ENCODE measurements at places on chromosomes 4 and X.

DNA sequence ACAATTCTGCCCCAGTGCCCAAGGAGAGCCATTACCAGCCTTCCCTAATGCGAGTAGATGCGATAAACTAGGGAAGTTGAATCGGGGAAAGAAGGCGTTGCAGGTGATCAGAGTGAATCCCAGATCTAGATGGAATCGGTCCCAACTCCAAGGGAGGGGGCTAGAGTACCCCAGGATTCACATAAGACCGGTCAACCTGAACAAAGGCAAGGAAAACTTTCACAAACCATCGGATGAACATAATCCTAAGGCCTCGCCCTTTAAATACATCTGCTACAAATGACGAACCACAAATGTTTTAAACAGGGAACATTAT lies 11.2 kb upstream of the ZCCHC13 start:
- no peak for DNase-seq

DNA sequence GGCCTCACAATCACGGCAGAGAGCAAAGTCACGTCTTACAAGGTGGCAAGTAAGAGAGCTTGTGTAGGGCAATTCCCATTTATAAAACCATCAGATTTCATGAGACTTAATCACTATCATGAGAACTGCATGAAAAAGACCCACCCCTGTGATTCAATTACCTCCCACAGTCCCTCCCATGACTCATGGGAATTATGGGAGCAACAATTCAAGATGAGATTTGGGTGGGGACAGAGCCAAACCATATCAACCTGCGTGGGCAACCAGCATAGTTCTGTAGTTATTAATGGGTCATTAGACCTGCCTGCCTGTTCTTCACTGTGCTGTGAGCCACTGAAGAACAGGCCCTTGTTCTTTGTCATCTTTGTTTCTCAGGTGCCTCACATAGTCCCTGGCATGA lies 593.7 kb upstream of the BOD1L1 start:
- no peak for DNase-seq

- DNase-seq, result no peak
Observed at GRCh38 chrX:118847676-118848075, 24.1 kb downstream of the ZCCHC12 start.

DNA sequence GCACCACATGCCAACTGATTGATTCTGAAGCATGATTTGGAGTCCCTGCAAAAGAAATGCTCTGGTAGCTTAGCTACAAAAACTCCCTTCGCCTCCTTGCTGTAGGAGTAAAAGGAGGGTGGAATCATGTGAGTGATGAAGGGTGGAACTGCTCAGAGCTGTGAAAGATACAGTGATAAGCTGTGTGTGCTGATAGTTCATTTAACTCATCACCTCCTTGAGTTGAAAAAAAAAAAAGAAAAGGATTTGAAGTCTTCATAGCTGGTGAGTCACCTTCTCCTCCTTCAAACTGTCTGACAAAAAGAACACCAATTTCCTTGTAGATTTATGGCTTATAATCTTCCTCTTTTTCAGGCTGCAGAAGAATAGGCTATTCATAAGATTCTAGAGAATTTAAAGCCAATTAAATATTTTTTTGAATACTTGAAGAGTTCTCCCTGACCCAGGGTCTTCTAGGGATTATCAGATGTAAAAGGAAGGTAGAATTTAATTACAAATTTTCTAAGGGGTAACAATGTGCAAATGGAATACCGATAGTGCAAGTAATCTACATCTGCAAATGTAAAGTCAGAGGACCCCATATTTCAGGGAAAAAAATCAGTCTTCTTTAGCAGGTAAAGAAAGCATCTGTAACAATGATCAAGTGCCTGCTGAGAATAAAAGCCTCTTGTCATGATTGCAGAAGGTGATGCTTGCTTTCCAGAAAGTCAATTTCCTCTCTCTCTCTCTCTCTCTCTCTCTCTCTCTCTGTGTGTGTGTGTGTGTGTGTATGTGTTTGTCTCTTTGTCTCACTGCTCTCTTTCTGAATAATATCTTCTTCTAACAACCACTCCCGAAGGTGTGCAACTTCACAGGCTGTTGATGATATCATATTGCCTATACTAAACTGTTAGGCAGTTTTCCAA lies 208.8 kb upstream of the VEGFC start:
- DNase-seq, result no peak

- no peak for DNase-seq
Observed at GRCh38 chr4:79788884-79789283, 284.1 kb downstream of the ANTXR2 start.

DNA sequence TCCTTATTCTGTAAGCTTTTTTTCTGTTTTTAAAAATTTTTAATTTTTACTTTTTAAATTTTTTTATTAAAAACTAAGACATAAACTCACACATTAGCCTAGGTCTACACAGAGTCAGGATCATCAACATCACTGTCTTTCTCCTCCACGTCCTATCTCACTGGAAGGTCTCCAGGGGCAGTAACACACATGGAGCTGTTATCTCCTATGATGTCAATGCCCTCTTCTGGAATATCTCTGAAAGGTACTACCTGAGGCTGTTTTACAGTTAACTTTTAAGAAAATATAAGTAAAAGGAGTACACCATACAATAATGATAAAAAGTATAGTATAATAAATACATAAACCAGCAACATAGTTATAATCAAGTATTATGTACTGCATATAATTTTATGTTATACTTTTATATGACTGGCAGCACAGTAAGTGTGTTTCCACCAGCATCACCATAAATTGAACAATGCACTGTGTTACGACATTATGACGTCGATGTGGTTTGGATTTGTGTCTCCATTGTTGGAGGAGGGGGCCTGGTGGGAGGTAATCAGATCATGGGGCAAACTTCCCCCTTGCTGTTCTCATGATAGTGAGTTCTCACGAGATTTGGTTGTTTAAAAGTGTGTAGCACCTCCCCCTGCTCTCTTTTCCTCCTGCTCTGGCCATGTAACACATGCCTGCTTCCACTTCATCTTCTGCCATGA lies 21.3 kb downstream of the IL15 start:
- DNase-seq, result no peak

GRCh38 chr4:40987151-40987550 lies 227.2 kb downstream of the APBB2 start:
- no peak for DNase-seq

- peak; percentile 54 for DNase-seq
Observed at GRCh38 chr4:77586951-77587383, 18.7 kb upstream of the CXCL13 start.

GRCh38 chr4:144353292-144353691 lies 212.8 kb upstream of the GYPA start:
- DNase-seq, result no peak

- no peak for DNase-seq
Observed at GRCh38 chr4:184774152-184774551, 40.3 kb upstream of the CENPU start.

- no peak for DNase-seq
Observed at GRCh38 chr4:183348136-183348535, 25.9 kb upstream of the CLDN24 start.

GRCh38 chrX:41122664-41123257 lies 37.5 kb downstream of the USP9X start:
- no peak for DNase-seq

- no peak for DNase-seq
Observed at GRCh38 chr4:128068918-128069317, 7.8 kb downstream of the LARP1B start.

DNA sequence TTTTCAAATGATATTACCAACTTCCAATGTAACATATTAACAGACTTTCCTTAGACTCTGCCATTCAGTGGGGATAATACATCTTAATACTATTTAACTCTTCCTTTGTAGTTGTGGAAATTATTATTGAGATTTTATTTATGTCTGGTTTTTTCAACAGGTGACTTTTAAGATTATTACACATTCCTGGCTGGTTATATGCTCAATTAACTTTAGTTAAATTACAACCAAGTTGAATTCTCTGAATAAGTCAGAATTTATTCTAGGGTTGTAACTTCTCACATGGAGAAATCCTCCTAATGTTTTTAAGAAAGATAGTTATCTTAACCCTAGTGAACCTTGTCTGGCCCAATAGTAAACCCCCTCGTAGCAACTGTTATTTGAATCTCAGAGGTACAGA lies 107.3 kb downstream of the SLC10A6 start:
- no peak for DNase-seq

- no peak for DNase-seq
Observed at GRCh38 chr4:727576-727975, 21.9 kb downstream of the PCGF3 start.

DNA sequence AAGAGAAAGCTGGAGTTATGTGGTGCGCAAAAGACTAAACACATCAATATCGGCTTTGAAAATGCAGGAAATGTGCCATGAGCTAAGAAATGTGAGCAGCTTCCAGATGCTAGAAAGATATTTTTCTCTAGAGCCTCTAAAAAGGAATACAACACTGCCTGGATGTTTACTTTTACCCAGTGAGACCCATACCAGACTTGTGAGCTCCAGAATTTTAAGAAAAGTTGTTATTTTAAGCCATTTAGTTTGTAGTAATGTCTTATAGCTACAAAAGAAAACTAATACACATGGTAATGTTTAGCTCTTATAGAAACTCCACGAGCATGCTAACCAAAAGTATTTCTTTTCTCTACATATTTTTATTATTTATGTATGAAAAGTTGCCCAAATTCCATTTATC lies 1389.4 kb downstream of the C4orf33 start:
- no peak for DNase-seq

DNA sequence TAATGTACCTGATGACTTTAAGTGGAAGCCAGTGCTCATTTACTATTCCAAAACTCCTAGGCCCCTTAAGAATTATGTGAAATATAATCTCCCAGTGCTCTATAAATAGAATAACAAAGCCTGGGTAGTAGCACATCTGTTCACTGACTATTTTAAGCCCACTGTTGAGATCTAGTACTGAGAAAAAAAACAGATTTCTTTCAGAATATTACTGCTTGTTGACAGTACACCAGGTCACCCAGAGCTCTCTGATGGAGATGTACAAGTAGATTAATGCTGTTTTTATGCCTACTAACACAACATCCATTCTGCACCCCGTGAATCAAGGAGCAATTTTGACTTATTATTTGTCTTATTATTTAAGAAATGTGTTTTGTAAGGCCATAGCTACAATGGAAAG lies 75.7 kb downstream of the FAM47C start:
- no peak for DNase-seq

- no peak for DNase-seq
Observed at GRCh38 chrX:107673431-107673830, 45.1 kb downstream of the PRPS1 start.

DNA sequence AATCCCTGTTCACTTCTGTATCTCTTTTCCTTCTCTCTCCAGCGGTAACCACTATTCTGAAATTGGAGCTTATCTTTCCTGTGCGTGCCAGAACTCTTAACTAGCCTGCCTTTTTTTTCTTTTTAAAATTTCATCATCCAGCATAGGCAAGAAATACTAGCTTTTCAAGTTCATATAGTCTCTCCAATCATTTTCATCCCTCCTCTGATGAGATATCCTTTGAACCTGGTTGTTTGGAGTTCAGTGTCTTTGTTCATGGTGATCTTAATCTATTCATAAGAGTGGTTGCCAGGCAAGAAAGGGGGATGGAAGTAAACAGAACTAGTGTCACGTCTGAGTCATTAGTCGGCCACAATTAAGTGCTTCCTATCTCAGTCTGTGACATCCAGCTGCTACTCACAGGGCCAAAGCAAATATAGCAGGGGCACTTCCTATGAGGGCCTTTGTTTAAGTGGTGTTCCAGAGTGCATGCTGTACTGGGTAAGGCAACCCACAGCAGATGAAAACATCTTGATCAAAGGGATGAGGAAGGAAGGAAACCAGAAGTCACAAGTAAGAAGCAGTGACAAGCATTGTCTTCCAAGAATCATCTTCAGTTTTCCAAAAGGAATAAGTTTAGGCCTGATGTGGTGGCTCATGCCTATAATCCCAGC lies 56.4 kb upstream of the XIAP start:
- no peak for DNase-seq

- DNase-seq, result no peak
Observed at GRCh38 chr4:170388255-170388654, 298.5 kb upstream of the AADAT start.

DNA sequence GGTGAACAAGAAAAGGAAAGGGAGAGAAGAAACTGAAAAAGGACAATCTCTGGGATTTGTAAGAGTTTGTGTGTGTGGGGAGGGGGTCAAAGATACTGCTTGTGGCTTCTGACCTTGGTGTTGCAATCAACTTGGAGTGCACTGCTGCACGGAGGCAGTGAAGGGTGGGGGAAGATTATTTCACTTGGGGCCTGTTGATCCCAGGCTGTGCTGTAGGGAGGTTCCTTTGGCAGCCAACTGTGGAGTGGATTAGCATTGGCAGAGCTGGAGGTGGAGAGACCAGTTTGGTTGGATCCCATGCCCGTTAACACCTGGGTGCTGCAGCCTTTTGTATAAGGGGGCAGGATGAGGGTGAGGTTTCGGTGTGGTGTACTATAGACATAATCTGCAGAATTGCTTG lies 38.2 kb downstream of the AFF1 start:
- DNase-seq, result no peak
